ENCODE measurements at places on chromosomes 6 and 20.

- H3K36me3 ChIP-seq = no peaks in the 10 kb centered on the region
- no peak for DNase-seq
- no peak overlapping the region for H3K4me3 ChIP-seq
- no peak overlapping the region for H3K27ac ChIP-seq
- no peaks in the 10 kb centered on the region for H3K27me3 ChIP-seq
These were observed 3.6 kb downstream of the C6orf52 start for GRCh38 chr6:10690651-10691445.

GRCh38 chr20:4774207-4774606 is 52.5 kb downstream of the PRND start:
- H3K27me3 ChIP-seq = no peaks in the 10 kb centered on the region
- no peak for DNase-seq
- H3K27ac ChIP-seq = no peak overlapping the region

DNA sequence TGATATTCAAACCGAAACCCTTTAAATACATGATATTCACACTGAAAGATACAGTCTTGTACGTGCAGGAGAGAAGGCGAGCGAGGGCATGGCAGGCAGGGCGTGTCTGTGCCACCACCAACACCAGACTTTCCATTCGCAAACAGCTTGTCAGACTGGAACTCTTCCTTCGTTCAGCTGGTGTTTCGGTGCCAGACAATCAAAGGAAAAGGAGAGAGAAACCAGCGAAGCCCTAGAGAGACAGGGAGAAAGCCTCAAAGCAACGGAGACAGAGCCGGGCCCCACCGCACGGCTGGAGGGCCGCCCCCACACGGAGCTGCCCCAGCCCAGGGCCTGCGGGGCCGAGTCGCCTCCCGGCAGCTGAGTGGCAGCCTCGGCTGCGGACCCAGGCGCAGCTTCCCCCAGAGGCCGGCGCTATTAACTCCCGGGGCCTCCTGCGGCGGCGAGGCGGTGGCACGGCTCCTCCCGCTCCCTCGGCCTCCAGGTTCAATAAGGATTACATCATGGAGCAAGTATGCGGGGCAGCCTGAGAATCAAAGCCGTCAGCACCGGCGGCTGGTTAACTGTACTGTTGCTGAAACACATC is 32.1 kb upstream of the NR2E1 start:
- H3K36me3 ChIP-seq = no peaks in the 10 kb centered on the region
- H3K27me3 ChIP-seq = peaks cover 5% of the 10 kb centered on the region
- H3K27ac ChIP-seq = peak overlapping the region; percentile 33
- peak overlapping the region; percentile 62 for H3K4me3 ChIP-seq

DNA sequence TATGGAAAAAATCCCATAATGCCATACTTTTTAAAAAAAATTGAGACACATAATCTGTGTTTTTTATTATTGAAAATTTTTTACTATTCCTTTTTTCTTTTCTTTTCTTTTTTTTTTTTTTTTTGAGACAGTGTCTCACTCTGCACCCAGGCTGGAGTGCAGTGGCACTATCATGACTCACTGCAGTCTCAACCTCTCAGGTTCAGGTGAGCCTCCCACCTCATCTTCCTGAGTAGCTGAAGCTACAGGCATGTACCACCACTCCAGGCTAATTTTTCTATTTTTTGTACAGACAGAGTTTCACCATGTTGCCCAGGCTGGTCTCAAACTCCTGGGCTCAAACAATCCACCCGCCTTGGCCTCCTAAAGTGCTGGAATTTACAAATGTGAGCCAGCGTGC is 100.4 kb downstream of the AFG1L start:
- H3K27ac ChIP-seq = no peak overlapping the region
- H3K27me3 ChIP-seq = no peaks in the 10 kb centered on the region
- H3K36me3 ChIP-seq = no peaks in the 10 kb centered on the region
- DNase-seq = no peak
- no peaks in the 10 kb centered on the region for H3K4me1 ChIP-seq

DNA sequence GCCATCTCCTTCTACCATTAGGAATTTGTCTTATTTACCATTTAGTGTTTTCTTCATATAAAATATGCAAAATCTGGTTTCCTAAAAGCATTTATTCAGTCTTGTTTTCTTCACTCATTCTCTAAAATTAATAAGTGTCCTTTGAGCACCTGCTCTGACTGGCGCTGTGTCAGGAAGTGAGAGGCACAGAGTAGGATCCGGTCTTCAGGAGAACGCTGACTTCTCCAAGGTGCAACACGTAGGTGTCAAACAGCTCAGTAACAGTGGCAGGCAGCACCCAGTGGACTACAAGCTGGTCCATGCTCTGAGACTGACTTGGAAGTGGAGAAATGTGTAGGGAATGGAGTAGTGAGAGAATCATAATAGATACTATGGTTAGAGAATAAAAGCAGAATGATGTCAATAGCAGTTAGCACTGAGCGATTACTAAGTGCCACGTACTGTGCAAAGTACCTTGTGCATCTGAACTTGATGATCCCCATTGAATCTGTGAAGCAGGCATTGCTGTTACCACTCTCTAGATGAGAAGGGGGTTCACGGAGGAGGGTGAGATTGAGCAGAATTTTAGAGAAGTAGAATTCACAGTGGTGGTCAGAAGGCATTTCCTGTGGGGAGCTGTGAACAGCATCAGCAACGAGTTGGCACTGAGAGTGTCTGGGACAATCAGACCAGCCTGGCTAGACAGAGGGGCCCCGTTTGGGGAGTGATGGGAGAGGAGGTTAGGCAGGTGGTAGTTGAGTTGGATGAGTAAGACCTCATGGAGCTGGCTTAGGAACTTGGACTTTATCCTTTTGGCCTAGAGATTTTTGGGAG is 569.8 kb downstream of the QKI start:
- H3K4me3 ChIP-seq = no peak overlapping the region
- no peak for DNase-seq
- no peak overlapping the region for H3K27ac ChIP-seq
- H3K27me3 ChIP-seq = no peaks in the 10 kb centered on the region
- H3K36me3 ChIP-seq = no peaks in the 10 kb centered on the region

- no peaks in the 10 kb centered on the region for H3K36me3 ChIP-seq
- no peak overlapping the region for H3K27ac ChIP-seq
- H3K4me3 ChIP-seq = no peak overlapping the region
- H3K4me1 ChIP-seq = no peaks in the 10 kb centered on the region
These were observed 9.9 kb downstream of the TBCC start for GRCh38 chr6:42735976-42736375.

All from keratinocyte (primary cell).